Naive B cell (primary cell): ENCODE measurements at places on chromosomes 7 and 10.

- no peak for DNase-seq
Observed at GRCh38 chr10:20806487-20806886, 90.6 kb downstream of the NEBL start.

DNA sequence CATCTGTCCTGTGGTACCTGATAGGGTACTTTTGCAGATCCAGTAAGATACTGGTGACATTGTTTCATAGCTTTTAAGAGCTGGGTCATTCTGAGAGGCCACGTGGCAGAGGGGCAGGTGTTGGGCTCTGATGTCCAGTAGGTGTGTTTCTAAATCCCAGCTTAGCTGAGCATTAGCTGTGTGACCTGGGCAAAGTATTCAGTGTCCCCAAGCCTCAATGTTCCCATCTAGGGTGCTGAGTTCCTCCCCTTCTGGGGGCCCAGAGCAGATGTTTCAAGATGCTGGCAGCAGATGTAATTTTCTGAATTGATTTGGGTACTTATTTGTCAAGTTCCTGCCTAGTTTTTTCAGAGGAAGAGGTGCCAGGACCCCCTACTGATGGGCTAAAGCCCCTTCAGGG, 52.9 kb downstream of the NEURL1 start:
- DNase-seq: no peak

GRCh38 chr7:139993592-139993991, 69.2 kb downstream of the PARP12 start:
- DNase-seq: no peak

GRCh38 chr7:104922182-104923009, 91.6 kb upstream of the KMT2E start:
- no peak for DNase-seq

DNA sequence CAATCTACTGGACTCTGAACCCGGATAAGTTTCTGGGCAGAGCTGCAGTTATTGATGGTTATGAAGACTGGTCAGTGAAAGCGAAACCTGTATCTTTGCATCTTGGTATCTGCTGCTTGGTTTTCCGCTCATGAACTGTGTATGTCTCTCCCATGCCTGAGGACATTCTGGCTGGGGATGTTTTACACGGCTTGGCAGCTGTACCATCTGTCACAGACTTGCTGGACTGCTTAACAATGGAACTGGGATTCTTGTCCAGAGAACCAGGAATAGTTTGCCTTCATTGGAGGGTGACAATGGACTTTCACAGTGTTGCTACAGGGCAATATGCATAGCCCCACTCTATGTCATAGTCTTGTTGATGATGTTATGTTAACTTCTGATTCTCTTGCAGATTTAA, 119.9 kb upstream of the TMEM106B start:
- no peak for DNase-seq

DNA sequence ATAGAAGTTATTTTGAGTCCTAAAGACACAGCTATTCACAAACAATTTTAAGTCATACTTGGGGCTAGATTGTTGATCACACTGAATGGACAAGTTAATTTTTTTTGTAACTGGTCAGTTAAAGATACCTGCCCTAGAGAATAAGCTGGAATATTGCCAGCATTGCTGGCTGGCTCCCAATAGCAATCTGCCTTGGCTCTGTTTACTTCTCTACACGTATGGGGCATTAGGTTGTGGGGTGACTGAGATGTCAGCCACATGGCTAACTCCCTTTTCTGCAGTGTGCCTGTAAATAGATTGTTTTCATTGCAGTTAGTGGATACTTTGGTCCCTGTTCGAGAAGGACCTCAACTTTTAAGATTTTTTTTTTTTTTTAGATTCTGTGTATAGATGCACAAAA, 128.2 kb downstream of the SEMA3E start:
- no peak for DNase-seq

GRCh38 chr7:125059861-125060456, 130.3 kb upstream of the POT1 start:
- no peak for DNase-seq

DNA sequence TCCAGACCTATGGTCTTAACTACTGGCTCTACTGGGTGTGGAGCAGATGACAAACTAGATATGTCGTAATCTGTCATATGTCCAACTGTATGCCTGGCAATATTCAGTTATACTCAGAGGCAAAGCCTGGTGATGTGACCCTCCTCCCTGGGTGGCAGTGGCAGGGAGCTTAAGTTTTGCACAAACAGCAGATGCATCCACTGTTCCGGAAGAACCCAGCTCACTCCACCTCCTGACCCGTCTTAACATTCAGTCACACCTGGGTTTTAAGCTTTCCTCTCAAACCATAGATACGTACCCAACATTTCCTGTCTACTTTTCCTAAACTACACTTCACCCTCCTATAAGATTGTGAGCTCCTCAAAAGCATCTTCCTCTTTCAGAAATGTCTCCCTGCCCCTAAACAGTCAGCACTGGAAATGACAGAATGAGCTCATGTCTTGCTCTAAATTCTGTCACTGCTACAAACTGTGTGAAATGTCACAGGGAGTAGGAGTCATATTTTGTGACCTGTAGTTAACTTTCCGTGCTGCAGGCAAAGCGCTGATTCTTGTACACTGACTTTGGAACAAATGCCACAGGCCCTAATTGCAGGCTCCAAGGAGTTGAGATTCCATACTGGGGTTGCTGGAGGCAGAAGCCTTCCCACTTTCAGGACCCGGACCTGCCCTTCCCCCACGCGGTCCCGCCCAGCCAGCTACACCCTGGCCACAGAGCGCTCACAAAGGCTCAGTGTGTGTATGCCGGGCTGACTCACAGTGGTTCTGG, 23.9 kb downstream of the SCD start:
- DNase-seq: peak; percentile 48

DNA sequence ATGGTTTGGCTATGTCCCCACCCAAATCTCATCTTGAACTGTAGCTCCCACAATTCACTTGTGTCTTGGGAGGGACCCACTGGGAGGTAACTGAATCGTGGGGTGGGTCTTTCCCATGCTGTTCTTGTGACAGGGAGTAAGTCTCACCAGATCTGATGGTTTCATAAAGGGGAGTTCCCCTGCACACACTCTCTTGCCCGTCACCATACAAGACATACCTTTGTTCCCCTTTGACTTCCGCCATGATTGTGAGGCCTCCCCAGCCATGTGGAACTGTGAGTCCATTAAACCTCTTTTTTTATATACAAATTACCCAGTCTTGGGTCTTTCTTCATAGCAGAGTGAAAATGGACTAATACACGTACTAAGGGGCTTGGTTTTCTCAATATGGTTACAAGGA, 106.7 kb downstream of the SFMBT2 start:
- DNase-seq: peak; percentile 37

DNA sequence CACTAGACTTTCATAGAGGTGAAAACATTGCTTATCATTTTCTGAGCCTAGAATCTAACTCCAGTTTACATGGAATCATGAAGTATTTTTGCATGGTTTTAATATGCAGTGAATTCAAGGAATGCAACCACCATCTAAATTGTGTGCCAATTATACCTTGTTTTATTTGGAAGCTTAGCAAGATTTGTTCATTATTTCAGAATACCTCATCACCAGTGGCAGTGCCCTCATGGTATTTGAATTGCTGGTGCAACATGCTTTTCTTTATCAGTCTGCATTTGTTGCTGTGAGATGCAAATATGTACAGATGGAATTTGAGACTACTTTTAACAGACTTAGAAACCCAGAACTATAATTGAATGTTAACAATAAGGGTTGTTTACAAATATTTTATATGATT, 18.7 kb upstream of the ZNF800 start:
- no peak for DNase-seq

DNA sequence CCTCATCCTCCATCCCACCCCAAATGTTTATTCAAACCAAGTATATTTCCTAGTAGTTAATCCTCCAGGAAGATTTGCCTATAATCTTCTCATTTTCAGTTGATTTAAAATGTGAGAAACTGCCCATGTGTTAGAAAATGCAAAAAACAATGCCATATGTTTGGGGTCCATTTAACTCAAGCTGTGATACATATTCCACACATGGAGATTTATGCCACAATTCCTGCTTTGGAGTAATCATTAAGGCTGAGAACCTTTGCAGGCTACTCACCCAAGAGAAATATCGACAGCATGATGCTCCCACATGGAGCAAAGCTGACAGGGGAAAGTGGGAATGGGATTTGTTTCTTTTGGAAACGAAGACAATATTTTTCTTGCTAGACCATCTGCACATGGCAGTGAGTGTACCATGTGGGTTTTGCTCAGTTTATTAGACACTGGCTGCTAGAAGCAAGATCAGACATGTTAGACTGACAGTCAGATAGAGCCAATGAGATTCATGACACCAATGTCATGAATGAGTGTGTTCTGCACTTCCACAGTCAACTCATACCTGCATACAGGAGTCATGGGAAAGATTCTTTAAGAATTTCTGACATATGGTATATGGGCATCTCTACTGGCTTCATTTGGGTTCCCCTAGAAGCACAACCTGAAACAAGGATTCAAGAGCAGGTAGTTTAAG, 3.4 kb upstream of the GRM8 start:
- DNase-seq: no peak

- DNase-seq: no peak
Observed at GRCh38 chr10:6049031-6049400, 13.2 kb downstream of the IL2RA start.

DNA sequence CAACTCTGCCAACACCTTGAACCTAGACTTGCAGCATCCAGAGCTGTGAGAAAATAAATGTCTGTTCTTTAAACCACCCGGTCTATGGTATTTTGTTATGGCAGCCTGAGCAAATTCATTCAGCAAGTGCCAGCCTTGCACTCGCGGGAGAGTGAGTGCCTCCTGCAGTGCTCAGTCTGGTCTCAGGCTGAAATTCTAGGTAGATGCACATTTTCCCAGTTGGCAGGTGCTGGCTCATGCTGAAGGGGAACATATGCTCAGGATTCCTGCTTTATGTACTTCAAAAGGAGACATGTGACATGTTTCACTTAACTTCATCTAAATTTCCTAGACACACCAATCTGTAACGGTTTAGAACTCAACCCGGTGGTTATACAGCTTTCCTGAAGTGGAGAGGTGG, 170.8 kb downstream of the MGMT start:
- DNase-seq: no peak

DNA sequence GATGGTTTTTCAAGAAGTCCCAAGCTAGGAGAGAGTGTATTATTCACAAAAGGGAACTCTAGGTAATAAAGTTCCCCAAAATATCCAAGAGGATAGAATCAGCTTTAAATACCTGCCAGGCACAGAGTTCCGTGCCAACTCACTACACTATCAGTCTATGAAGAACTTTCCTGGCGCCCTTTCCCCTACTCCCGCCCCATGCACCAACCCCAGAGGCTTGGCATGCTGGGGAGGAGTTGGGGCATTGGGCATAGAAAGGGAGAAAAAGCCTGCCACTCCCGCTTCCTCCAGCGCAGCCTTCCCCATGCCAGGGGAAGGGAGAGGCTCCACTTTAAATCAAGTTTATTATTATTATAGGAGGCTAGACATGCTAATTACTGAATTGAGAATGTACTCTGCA, 54.9 kb downstream of the ZNF800 start:
- DNase-seq: no peak

- DNase-seq: no peak
Observed at GRCh38 chr10:1603181-1603580, 134.1 kb downstream of the ADARB2 start.

DNA sequence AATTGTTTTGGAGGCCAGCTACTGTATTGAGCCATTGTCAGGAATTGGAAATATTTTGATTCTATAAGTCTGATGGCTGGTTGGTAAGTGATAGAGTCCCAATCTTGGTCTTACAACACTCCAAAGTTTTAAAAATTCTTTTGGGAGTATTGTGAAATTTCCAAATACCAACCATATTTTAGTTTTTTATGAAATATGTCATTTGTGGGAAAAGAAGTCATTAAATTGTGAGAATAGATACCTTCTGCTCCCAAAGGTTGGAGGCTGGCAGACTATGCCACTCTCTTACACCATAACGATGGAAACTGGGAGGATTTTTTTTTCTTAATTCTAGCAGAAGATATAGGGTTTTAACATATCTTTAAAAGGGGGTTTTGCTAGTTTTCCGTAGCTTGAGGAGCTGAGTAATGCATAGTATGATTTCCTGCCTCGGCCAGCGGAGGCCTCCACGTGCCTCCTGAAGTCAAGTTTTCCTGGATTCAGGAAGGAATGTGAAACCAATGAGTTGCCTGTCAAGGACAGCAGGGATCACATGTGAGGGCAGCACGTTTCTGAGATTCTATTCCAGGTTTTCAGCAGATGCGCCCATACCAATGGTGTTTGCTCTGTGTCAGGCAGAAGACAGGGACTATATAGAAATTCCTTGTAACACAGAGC, 92.2 kb upstream of the LAMB4 start:
- no peak for DNase-seq

DNA sequence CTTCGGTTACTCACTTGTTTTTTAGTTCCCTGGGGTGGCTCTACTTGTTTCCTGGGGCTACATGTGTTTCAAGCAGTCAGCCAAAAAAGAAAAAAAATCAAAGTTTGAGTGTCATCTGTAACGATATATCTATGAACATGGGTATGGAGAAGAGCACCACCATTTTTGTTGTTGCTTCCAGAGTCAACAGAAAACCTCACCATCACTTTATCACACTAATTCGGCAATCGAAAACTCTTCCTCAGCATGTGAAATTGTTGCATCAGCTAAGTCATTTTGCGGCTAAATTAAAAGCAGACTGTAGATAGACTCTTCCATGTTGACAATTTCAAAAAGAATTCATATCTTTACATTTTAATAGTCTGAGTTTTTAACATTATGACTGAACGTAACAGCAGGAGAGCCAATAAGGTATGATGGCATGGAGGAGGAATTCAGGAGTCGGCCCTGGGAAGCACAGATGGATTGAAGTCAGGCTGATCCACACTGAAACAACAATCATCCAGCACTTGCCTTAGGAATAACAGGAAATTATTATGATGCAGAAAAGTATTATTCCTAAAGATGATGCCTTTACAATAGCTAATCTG, 455.7 kb upstream of the KLF6 start:
- DNase-seq: no peak

DNA sequence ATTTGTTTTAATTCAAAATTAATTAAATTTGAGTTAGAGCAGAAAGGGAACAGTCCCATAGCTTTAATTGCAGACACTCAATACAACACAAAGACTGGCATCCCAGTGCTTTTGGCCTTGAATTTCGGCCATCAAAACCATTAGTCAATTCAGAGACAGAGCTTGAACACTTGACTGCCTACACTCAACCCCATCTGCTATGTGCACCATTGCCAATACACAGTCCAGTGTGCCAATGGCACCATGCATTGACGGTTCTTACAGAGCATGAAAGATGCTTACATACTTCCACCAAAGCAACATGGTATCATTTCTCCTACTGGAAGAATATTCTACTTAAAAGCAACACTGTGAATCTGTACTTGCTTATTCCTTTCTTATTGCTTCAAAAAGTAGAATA, 43.6 kb upstream of the LRRTM3 start:
- DNase-seq: no peak

GRCh38 chr10:54194806-54195205, 606.2 kb downstream of the PCDH15 start:
- no peak for DNase-seq

GRCh38 chr7:151895008-151895630, 18.2 kb upstream of the PRKAG2 start:
- no peak for DNase-seq

- DNase-seq: no peak
Observed at GRCh38 chr7:55132890-55133551, 114.2 kb downstream of the EGFR start.

- DNase-seq: no peak
Observed at GRCh38 chr10:110392868-110393740, 88.4 kb upstream of the SMNDC1 start.
